Sigmoid colon (tissue), 7 donors: ENCODE measurements at places on chromosomes 4 and X. TPM values are rescaled to one million over a fixed set of nuclear protein-coding genes. Genes with fewer than 3 reads are reported as not detected.
A peak's percentile ranks its signal among the peaks of the same experiment; 100 is the strongest.

- H3K27ac ChIP-seq, result no peak overlapping the region
- H3K4me1 ChIP-seq, result peaks cover 6% of the 10 kb centered on the region
- H3K36me3 ChIP-seq, result no peaks in the 10 kb centered on the region
- DNase-seq, result no peak
- no peak overlapping the region for H3K4me3 ChIP-seq
- H3K27me3 ChIP-seq, result no peaks in the 10 kb centered on the region
Measured at GRCh38 chr4:163540448-163540847, 46.0 kb downstream of the TMA16 start.

The MAGEB17 gene
- 0.66 TPM for total RNA-seq

DNA sequence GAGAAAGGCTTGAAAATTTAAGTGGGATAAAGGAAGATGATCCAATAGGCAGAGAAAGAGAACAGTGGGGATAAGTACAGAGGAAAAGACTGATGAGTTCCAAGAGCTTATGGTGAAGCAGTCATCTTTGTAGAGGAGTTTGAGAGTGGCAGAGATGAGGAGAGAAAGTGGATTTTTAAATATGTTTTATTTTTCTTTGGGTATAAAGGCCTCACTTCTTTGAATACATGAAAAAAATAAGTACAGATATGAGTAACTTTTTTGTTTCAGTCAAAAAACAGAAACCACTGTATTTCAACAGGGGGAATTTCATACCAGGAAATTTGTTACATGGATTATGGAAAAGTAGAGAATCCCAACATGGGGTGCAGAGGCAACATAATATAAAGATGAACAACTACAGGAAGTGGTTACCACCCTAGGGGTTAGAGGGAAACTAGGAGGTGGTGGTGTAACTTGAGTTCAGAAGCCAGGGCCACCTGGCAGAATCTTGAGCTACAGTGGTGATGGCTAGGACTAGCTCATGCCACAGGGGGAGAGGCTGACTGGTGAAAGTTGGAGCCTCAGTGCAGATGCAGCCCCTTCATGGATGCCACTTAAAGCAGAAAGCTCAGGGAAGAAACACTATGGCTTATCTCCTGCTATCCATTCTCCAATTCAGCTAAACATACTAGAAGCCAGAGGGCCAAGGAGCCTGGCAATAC is 3.4 kb upstream of the CYBB start:
- H3K27me3 ChIP-seq, result no peaks in the 10 kb centered on the region
- H3K27ac ChIP-seq, result no peak overlapping the region
- no peak for DNase-seq
- no peaks in the 10 kb centered on the region for H3K36me3 ChIP-seq
- H3K4me3 ChIP-seq, result no peak overlapping the region
- no peaks in the 10 kb centered on the region for H3K4me1 ChIP-seq

The CSAG1 gene
- not detected for total RNA-seq

- H3K27ac ChIP-seq, result no peak overlapping the region
- no peak for DNase-seq
- H3K4me1 ChIP-seq, result no peaks in the 10 kb centered on the region
Measured at GRCh38 chr4:110671679-110672078, 48.8 kb upstream of the PITX2 start.

- DNase-seq, result no peak
- H3K27me3 ChIP-seq, result no peaks in the 10 kb centered on the region
- H3K4me1 ChIP-seq, result peaks cover 11% of the 10 kb centered on the region
- H3K36me3 ChIP-seq, result no peaks in the 10 kb centered on the region
- H3K27ac ChIP-seq, result no peak overlapping the region
Measured at GRCh38 chr4:69731241-69731640, 29.2 kb downstream of the SULT1B1 start.

- peak overlapping the region; percentile 47 for H3K27ac ChIP-seq
- no peak overlapping the region for H3K4me3 ChIP-seq
- DNase-seq, result no peak
- no peaks in the 10 kb centered on the region for H3K27me3 ChIP-seq
Measured at GRCh38 chr4:126939401-126939800, 693.4 kb upstream of the INTU start.

- no peak overlapping the region for H3K27ac ChIP-seq
- no peak for DNase-seq
- no peak overlapping the region for H3K4me3 ChIP-seq
- no peaks in the 10 kb centered on the region for H3K36me3 ChIP-seq
Measured at GRCh38 chr4:11343536-11343935, 85.2 kb downstream of the HS3ST1 start.

GRCh38 chrX:68889249-68889648 is 60.4 kb downstream of the EFNB1 start:
- H3K4me1 ChIP-seq, result peaks cover 7% of the 10 kb centered on the region
- no peak overlapping the region for H3K4me3 ChIP-seq
- H3K27ac ChIP-seq, result no peak overlapping the region
- H3K27me3 ChIP-seq, result no peaks in the 10 kb centered on the region
- DNase-seq, result no peak

The GAB3 gene
- total RNA-seq, result 3.3 TPM

The LRIT3 gene
- total RNA-seq, result 0.28 TPM

The FTSJ1 gene
- 26.9 TPM for total RNA-seq

GRCh38 chr4:79442422-79442821 is 34.4 kb upstream of the GK2 start:
- H3K4me1 ChIP-seq, result no peaks in the 10 kb centered on the region
- no peaks in the 10 kb centered on the region for H3K36me3 ChIP-seq
- no peak overlapping the region for H3K27ac ChIP-seq
- no peak overlapping the region for H3K4me3 ChIP-seq

- no peak for DNase-seq
- H3K36me3 ChIP-seq, result no peaks in the 10 kb centered on the region
- no peak overlapping the region for H3K27ac ChIP-seq
- no peak overlapping the region for H3K4me3 ChIP-seq
Measured at GRCh38 chr4:142858446-142858845, 12.3 kb upstream of the INPP4B start.

DNA sequence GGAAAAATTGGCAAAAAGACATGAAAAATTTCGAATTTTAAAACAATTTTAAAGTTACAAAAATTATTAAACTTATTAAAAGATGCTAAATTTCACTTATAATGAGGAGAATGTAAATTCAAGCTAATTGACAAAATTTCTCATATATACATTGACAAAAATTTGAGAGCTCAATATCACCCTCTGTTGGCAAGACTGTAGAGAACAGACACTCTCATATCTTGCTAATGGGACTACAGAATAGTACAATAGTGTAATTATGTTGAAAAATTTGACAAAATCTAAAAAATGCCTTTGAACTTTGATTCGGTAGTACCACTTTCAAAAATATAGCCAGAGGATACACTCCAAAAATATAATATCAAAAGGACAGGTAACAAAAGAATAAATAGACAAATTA is 29.8 kb downstream of the DCAF8L2 start:
- H3K36me3 ChIP-seq, result no peaks in the 10 kb centered on the region
- no peak overlapping the region for H3K4me3 ChIP-seq
- no peaks in the 10 kb centered on the region for H3K27me3 ChIP-seq
- H3K27ac ChIP-seq, result no peak overlapping the region
- no peaks in the 10 kb centered on the region for H3K4me1 ChIP-seq

- H3K27me3 ChIP-seq, result no peaks in the 10 kb centered on the region
- DNase-seq, result no peak
- no peak overlapping the region for H3K4me3 ChIP-seq
- H3K4me1 ChIP-seq, result no peaks in the 10 kb centered on the region
- H3K36me3 ChIP-seq, result no peaks in the 10 kb centered on the region
Measured at GRCh38 chrX:25287521-25287920, 271.8 kb upstream of the ARX start.

DNA sequence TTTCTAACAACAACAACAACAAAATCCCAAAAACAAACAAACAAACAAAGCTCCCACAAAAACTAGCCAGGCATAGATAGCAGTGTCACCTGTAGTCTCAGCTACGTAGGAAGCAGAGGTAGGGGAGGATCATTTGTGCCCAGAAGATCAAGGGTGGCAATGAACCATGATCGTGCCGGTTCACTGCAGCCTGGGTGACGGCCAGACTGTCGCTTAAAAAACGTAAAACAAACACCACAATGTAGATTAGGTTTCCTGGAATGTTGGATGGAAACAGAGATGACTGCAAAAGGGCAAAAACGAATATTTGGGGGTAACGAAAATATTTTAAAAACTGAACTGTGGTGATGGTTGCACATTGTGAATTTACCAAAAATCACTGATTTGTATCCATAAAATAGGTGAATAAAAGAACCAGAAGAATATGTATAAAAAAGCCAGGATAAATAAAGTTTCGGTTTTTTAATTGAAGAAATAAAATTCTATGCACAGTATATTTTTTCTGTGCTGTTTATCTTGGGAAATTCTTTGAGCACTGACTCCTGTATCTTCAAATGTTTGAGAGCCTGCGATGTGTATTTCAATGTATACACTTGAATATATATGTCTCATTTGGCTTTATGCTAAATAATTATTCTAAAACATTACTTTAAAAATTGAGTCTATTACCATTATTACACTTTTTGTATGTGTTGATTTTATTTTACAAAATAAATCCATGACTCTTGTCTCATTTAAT is 1477.0 kb downstream of the PCDH7 start:
- H3K4me1 ChIP-seq, result no peaks in the 10 kb centered on the region
- no peak for DNase-seq
- no peaks in the 10 kb centered on the region for H3K27me3 ChIP-seq
- H3K4me3 ChIP-seq, result no peak overlapping the region

DNA sequence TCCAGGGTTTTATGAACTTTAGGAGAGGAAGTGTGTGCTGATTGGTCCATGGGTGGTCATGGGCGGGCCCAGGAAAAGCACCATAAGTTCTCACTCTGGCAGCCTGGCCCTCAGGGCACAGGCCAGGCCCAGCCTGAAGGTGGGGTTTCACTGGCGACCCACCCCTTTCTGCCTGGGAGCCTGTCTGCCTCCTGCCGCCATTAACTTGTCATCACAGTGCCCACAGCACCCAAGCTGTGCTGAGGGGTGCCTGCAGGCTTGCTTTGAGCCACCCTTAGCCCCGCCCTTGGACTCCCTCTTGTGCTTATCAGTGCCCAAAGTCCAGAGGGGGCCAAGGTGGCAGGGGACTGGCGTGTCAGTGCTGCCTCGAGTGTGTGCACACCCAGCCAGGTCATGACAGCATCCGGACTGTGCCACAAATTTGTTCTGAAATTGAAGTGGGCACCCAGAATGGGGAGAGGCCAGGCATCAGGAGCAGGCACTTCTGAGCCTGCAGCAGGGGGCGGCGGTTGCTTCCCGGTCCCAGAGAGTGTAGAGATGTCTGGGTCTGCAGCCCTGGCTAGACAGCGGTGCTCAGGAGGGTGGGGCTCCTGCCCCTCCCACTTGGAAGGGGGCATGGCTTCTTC is 455.6 kb downstream of the TMA16 start:
- no peaks in the 10 kb centered on the region for H3K36me3 ChIP-seq
- H3K4me3 ChIP-seq, result no peak overlapping the region
- H3K4me1 ChIP-seq, result no peaks in the 10 kb centered on the region
- H3K27ac ChIP-seq, result no peak overlapping the region

The NKX6-1 gene
- total RNA-seq, result not detected

DNA sequence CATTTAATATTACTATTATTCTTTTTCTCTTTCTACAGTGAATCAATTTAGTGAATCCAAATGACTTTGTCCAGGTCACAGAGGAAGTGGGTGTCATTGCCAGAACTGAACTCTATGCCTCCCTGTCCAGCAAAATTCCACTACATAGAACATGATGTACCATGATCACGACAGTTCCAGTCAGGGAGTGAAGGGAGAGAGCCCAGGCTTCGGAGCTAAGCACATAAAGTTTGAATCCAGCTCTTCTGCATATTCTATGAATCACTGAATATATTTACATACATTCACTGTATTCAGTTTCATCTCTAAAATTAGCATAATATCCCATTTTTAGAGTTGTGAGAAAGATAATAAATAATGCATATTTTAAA is 17.4 kb downstream of the ARHGEF38 start:
- no peak overlapping the region for H3K4me3 ChIP-seq
- H3K4me1 ChIP-seq, result no peaks in the 10 kb centered on the region
- no peak overlapping the region for H3K27ac ChIP-seq
- DNase-seq, result no peak

The TRIM75 gene
- not detected for total RNA-seq

The VGLL1 gene
- total RNA-seq, result not detected

GRCh38 chrX:45622042-45622423 is 421.4 kb upstream of the DIPK2B start:
- no peak overlapping the region for H3K4me3 ChIP-seq
- DNase-seq, result no peak
- H3K27ac ChIP-seq, result no peak overlapping the region
- no peaks in the 10 kb centered on the region for H3K36me3 ChIP-seq

The CFAP47 gene
- not detected for total RNA-seq

GRCh38 chrX:74923942-74924448 is 1.3 kb downstream of the NEXMIF start:
- peak overlapping the region; percentile 45 for H3K4me3 ChIP-seq
- no peaks in the 10 kb centered on the region for H3K27me3 ChIP-seq
- H3K36me3 ChIP-seq, result no peaks in the 10 kb centered on the region
- no peaks in the 10 kb centered on the region for H3K4me1 ChIP-seq

DNA sequence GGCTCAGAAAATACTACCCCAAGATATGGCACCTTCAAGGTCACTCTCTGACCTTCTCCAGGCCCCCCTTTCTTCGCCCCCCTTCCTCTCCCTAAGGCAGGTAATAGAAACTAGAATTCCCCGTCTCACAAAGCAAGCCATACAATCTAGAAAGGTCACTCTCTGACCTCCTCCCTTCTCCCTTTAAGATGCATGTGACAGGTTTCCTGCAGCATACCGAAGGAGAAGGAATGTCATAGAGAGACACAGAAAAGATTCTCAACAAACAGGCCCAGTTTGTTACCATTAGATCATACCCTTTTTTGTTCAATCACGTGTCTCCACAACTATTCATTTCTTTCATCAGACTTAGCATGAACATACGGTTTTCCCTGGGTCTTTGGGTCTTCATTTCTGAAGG is 51.2 kb upstream of the RBMXL3 start:
- no peak overlapping the region for H3K4me3 ChIP-seq
- no peaks in the 10 kb centered on the region for H3K27me3 ChIP-seq
- no peak for DNase-seq
- H3K27ac ChIP-seq, result no peak overlapping the region

DNA sequence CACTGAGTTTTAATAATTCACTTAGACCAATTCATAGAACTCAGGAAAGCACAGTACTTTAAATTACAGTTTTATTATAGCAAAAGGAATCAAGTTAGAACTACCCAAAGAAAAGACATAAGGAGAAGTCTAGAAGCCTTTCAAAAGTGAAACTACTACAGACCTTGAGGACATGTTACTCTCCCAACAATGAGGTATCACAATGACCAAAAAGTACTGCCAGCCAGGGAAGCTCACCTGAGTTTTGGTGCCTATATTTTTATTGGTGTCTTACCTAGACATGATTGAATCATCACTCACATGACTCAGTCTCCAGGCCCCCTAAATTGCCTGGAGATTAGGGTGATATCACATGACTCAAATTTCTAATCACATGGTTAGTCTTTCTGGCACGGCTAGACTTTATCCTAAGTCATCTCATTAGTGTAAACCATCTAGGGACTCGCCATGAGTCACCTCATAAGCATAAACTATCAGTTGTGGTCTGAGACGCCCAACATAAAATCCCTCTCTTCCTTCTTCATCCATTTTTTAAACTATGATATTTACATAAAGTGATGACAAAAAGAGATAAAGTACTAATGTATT is 372.3 kb downstream of the TMA16 start:
- H3K4me1 ChIP-seq, result no peaks in the 10 kb centered on the region
- H3K4me3 ChIP-seq, result no peak overlapping the region
- H3K36me3 ChIP-seq, result no peaks in the 10 kb centered on the region
- DNase-seq, result no peak
- no peaks in the 10 kb centered on the region for H3K27me3 ChIP-seq
- H3K27ac ChIP-seq, result no peak overlapping the region
